Activated T-helper 1 cell treated with Interleukin-2 at 50 U/mL for 16 hours (primary cell): ENCODE measurements at places on chromosomes 7 and 10.

DNA sequence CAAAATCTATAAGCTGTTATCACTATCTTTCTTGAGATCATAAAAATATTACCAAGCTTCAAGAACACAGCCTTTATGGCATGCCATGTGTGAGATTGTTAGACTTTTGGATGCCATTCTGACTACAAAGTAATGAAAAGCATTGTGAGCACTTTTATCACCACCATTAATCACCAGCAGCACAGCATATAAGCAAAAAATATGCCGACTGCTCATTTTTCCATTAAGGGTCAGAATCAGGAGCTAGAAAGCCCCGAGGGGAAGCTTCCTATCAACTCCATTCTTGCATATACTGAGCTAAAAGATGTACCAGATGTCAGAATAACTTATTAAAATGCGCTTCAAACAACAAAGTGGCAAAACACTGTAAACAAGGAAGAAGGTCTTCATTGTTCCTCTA, 114.3 kb downstream of the LMBR1 start:
- no peak for DNase-seq

DNA sequence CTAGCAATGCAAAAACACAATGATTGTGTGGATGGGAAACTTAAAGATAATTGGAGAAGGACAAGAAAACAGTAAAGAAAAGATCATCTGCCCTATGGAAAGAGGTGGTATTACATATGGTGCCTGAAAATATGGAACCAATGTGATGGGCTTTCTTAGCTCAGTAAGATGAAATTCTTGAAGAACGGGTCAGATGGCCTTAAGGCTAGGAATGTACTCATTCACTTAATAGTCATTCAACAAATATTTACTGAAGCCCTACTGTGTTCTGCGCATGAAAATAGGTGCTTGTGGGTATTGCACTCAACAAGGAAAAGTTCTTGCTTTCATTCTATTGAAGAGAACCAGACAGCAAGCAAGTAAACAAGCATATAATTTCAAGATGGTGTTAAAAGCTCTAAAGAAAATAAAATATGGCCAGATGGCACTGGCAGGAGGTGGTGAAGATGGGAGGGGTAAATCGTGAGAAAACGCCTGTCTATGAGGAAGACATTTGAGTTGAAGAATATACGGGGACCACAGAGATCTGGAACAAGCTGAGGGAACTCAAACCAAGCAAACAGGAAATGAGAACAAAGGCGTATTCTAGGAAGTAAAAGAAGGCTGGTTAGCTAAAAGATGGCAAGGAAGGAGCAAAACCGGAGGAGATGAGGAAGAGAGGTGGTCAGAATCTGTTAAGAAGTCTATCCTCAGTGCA, 179.7 kb downstream of the ANK3 start:
- DNase-seq = no peak

- no peak for DNase-seq
Measured at GRCh38 chr7:99008921-99009530, 130.7 kb downstream of the TRRAP start.

GRCh38 chr7:47621979-47622561, 40.2 kb upstream of the TNS3 start:
- no peak for DNase-seq

- DNase-seq = no peak
Measured at GRCh38 chr10:4984223-4984622, 19.4 kb downstream of the AKR1C2 start.

DNA sequence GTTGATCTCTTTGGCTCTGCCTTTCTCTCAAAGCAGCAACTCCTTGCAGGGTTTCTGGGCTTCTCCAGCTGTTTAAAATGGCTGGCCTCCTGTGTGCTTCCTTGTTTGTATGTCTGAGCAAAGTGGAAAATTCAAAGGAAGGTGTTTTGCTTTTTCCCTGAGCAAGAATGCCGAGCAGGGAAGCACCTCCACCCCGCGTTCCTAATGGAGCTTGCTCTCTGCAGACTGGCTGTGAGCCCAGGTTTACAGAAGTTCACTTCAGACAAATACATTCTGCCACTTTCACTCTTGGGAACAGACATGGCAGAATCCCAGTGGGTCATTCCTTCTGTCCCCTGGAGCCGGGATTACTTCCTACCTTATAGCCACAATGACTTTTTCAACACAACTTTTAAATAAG, 181.8 kb upstream of the AGK start:
- DNase-seq = no peak

DNA sequence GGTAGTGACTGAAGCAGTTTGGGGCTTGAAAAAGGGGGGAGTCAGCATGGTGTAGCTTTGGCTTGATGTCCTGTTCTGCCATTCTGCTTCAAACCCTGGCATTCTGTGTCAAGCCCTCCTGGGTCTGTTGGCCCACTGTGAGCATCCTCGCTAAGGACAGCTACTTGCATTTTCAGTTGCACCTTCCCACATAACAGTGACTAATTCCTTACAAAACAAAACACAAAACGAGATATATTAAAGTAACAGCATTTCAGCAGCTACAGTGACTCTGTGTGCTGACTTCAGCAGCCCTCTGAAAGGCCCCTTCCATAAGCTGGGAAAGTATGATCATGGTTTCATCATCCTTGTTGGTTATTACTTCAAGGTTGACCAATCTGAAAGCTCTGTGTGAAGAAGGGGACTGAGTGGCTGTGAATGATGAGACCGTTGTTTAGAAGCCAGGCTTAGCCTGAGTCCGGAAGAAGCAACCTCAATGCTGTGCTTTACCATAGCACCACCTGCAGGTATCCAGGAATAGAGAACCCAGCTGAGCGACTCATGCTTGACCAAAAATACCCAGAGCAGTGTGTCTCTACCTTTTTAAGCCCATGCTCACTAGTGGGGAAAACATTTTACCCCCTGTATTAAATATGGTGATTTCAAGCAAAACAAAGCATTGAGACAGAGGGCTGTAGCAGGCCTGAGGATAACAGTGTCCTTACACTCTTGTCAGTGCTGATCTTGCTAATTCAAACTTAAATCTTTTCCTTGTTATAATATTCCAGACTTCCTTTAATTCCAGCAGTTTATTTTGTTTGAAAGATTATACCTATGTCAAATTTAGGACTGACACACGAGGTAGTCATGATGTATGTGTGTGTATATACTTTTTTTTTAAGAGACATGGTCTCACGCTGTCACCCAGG, 42.6 kb upstream of the CC2D2B start:
- no peak for DNase-seq

DNA sequence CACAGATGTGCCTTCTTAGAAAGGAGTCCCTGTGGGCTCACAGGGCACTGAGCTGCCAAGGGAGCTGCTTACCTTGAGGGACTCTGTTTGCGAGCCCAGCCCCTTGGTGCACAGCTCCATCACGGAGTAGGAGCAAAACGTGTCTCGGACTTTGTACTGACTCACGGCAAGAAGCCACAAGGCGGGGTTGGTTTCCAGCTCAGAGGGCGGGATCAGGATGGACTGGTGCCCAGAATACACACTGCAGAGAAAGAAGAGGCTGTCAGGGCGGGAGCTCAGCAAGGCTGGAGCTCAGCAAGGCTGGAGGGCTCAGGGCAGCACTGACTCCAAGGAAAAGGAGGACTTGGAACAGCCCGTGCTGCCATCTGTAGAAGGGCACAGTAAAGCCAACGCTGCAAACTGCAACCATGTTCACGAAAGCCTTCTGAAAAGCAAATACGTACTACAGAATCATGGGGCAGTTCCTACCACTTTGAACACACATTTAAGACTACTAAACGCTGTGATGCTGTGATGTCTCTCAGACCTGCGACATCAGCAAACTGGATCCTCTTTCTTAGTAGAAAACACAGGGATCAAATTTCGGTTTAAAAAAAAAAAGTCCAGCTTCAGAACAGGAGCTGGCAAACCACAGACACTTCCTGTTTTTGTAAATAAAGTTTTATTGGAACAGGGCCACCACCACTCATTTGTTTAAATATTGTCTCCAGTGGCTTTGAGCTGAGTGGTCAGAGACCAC, 194.3 kb downstream of the ZMYND11 start:
- no peak for DNase-seq

GRCh38 chr7:141709749-141710148, 1.6 kb downstream of the WEE2 start:
- DNase-seq = no peak

DNA sequence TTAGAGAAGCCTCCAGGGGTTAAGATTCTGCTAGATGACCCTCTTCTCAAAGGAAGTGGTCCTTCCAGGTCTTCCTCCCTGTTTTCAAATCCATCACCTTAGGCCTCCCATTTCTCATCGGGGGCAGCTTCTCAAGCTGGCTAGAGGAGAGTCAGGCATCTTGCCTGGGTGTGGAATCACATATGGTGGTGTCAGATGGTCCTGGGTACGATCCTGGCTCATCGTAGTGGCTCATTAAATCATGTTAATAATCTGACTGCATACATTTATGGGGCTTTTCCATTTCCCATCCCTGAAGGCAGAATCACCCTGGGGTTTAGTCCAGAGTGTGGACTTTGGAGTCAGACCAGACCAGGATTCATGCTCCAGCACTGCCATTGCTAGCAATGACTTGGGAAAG, 132.6 kb downstream of the RPS24 start:
- no peak for DNase-seq

DNA sequence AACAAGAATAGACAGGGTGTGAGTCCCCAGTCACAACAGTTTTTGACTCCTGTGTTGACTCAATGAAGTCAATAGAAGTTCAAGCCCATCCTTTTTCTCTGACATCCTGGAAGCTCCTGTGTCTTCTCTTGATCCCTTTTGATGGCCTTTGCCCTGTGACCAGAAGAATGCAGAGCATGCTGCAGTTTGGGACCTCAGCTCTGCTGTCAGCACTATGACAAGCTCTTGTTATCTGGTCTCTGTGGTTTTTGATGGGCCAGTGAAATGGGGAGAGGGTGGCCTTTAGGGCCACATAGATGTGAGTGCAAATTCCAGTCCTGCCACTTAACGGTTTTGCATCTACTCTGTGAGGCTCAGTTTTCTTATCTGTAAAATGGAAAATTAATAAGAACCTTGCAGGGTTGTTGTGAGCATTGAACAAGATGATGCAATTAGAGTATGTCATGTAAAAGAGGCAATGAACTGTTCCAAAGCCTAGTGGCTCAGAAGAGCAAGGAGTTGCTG, 102.4 kb upstream of the IKZF1 start:
- no peak for DNase-seq

GRCh38 chr10:110562348-110562747, 5.1 kb upstream of the SMC3 start:
- DNase-seq = no peak

- DNase-seq = no peak
Measured at GRCh38 chr7:46450886-46451285, 529.8 kb upstream of the IGFBP3 start.

GRCh38 chr7:3066506-3066905, 22.8 kb upstream of the CARD11 start:
- DNase-seq = no peak

DNA sequence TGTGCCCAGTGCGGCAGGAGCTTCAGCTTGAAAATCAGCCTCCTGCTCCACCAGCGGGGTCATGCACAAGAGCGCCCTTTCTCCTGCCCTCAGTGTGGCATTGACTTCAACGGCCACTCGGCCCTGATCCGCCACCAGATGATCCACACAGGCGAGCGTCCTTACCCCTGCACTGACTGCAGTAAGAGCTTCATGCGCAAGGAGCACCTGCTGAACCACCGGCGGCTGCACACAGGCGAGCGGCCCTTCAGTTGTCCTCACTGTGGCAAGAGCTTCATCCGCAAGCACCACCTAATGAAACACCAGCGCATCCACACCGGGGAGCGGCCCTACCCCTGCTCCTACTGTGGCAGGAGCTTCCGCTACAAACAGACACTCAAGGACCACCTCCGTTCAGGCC, 16.1 kb upstream of the ZNF282 start:
- no peak for DNase-seq

GRCh38 chr10:126585249-126586017, 85.1 kb downstream of the C10orf90 start:
- no peak for DNase-seq

DNA sequence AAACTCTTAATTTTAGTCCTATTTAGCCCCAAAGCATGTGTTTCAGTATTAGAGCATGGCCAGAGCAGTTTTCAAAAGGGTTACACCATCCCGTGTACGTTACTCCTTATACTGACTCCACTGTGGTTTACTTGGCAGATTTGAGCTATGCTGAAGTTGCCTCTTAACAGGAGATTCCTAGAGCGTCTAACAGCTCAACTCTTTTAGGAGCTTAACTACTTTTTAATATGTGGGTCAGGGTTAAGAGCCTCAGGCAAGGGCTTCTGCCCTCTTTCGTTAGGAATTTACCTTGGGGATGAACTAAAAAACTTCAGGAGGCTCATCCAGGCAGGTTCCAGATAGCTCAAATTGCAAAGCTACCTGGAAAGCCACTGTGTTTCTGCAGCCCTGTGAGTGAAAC, 674.8 kb upstream of the C7orf33 start:
- DNase-seq = no peak

DNA sequence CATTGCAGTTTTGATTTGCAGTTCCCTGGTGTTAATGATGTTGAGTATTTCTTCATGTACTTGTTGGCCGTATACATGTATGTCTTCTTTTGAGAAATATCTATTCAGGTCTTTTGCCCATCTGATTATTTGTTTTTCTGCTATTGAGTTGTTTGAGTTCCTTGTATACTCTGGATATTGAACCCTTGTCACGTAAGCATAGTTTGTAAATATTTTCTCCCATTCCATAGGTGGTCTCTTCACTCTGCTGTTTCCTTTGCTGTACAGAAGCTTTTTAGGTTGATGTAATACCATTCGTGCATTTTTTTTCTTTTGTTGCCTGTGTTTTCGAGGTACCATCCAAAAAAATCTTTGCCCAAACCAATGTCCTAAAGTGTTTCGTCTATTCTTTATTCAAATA, 43.6 kb upstream of the LRRC17 start:
- no peak for DNase-seq

- DNase-seq = no peak
Measured at GRCh38 chr10:132516771-132517725, 20.5 kb upstream of the INPP5A start.

- no peak for DNase-seq
Measured at GRCh38 chr7:19675816-19676215, 33.0 kb downstream of the POLR1F start.
